Activated CD8-positive, alpha-beta memory T cell treated with anti-CD3 and anti-CD28 coated beads, Interleukin-2, amount 50 U/mL, for 4 hours (primary cell): ENCODE measurements at places on chromosomes 7 and 10.
A peak's percentile ranks its signal among the peaks of the same experiment; 100 is the strongest.

DNA sequence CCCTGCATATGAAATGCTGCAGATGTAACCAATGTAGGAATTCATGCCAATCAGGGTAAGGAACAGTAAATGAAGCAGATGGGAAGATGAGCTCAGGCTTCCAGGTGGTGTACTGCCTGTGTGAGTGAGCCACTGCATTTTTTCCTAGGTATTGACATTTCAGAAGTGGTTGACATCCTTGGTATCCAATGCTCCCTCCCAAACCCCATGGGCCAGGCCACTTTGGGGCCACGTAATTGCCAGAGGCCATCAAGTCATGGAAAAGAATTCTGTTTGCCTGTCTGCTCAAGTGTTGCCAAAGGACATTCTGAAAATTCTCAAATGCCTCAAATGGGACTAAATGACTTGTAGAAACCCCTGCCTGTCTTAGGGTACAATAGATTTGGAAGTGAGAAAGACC is 384.6 kb downstream of the GATA3 start:
- DNase-seq = no peak

DNA sequence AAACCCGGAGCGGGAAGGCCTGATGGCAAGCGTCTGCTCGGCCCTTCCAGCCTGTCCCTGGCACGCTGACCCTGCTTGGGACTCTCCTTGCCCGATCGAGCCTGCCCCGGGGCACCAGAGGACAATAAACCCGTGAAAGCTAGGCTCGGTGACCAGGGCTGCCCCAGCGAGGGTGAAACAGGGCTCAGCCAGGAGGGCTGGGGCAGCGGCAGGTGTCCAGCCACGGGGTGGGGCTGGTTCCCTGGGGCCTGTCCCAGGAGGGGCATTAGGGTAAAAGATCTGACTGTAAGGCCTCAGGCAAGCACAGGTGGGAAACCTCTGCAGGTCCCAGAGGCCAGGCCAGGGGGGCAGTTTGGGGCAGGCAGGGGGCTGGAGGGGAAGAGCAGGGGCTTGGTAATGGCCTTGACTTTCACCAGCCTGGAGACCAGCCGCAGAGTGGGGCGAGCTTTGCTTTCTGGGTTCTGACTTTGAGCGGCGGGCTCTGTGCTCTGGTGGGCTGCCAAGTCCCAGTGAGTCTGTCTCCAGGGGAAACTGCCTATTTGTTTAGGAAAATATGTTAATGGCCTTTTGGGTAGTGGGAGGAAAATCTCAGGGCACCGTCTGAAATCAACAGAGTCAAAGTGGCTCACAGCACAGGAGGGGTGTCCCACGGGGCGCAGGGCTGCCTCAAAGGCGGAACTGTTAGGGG is 68.2 kb upstream of the INPP5A start:
- no peak for DNase-seq

DNA sequence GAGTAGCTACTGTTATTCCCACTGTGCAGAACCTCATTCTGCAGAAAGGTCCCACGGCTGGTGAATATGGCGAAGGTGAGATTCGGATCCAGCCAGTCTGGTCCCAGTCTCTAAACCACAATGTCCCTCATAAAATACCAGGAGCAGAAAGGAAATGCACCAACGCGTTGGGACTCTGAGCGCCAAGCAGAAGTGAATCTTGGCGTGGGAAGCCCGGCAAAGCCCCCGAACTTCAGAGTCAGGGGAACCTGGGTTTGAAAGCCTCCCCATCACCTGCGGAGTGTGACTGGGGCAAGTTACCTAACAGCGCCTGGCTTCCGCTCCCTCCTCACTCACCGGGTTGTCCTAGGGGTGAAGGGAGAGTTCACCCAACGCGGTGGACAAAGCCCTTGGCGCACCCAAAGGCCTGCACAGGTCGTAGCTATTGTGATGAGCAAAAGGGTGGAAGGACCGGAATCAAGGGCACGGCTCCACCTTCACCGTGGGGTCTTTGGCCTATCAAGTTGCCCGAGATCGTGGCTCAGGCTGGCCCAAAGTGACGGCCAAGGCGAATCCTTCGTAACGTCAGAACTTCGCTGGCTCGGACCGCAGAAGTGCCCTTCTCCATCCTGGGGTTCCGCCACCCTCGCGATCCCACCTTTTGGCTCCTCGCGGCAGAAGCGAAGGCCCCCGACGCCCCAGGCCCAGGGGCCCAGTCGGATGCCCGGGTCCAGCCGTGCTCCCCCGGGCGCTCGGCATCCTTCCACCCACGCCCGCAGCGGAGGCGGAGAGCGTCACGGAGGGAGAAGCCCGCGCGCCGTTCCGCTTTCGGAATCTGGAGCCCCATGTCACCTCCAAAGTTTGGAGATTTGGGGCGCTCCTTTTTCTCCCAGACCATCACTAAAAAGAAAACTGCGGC is 811 bp downstream of the RGS10 start:
- DNase-seq = peak; percentile 79

DNA sequence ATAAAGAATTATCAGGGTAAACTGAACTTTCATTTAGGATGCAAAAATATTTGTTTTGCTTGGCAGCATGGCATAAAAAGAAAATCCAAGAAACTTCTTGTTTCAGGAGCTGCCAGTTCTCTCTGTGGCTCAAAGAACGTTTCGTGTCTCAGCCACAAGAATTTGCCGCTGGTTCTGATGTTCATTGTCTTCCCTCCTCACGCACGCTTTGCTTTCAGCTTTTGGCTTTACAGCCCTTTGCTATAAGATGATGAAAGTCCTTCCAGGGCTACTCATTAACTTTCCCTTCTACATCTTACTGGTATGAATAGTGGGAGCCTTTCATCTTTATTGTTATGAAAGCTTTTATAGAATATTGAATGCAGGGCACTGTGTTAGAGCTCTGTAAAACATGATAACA is 124.7 kb downstream of the BICC1 start:
- DNase-seq = no peak

- no peak for DNase-seq
Observed at GRCh38 chr10:11434324-11434723, 177.1 kb downstream of the USP6NL start.

DNA sequence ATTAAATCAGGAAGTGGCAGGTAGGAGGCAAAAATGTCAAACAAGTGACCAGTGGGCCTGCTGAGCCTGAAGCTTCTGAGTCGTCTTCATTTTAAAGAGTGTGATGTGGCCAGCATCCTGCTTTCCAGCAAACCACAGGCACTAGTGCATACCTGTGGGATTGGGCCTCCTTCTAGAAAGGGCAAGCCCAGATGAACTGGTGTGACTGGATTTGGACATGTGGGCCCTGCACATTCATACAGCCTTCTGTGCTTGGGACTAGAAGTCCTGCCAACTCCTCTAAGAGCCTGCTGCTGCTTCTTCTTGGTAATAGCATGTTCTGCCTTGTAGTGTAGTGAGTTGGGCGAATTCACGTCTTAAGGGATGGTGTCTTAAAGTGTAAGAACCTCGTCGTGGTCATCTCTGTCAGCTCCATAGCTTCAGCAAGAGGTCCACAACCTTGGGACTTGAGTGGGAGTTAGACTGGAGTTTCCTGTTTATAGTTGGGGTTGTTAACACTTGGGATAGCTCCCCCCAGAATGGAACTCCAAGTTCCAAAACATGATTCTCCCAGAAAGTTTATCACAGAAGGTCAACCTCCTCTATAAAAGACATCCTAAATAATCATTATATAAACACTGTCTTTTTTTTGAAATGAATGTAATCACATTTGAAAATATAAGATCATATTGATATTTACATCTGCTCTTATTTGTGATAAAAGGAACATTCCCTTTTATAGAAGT is 11.2 kb downstream of the BMPER start:
- no peak for DNase-seq

DNA sequence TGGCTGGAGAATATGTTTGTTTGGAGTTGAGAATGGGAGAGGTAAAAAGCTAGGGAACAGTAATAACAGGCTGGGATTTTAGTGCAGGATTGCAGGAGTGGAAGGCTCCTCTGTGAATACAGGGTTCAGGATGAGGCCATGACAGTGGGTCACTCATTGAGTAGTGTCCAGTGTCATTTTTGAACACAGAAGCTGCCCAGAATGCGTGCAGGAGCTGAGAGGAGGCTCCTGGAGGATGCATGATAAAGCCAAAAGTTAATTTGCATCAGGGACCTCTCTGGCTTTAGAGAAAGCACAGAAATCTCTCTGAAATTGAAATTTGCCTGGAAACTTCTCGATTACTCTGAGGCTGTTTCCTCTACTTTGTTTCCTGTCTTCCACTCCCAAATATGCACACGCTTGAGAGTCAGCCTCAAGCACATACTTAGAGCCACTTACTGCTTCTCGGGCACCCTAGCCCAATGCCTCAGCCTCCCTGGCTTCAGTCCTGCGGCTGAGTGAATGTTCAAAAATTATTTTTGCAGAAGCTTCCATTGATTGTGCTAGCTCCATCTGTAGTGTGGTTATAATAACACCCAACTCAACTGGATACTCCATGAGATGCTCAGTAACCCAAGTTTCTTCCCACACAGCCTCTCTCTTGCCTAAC is 1.8 kb upstream of the GALNT17 start:
- no peak for DNase-seq

GRCh38 chr10:110859973-110860376 is 11.8 kb upstream of the PDCD4 start:
- no peak for DNase-seq

- DNase-seq = no peak
Observed at GRCh38 chr7:83486536-83486935, 162.4 kb downstream of the SEMA3E start.

- DNase-seq = no peak
Observed at GRCh38 chr10:42888504-42889095, 106.0 kb downstream of the BMS1 start.

- DNase-seq = no peak
Observed at GRCh38 chr7:149196151-149196704, 882 bp downstream of the ZNF282 start.

DNA sequence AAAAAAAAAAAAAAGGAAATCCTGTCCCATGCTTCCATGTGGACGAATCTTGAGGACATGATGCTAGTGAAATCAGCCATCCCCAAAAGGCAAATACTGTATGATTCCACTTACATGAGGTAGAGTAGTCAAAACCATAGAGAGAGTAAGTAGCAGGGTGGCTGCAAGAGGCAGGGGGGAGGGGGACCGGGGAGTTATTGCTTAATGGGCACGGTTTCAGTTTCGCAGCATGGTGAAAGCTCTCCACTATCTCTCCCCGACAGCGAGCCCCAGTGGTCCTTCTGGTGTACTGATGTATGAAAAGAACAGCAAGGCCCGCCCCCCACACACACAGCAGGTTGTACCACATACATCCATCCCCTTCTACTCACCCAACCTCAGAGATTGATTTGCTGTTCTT is 32.8 kb downstream of the NOD1 start:
- DNase-seq = peak; percentile 73

GRCh38 chr7:74473116-74473515 is 19.4 kb downstream of the GTF2IRD1 start:
- no peak for DNase-seq

DNA sequence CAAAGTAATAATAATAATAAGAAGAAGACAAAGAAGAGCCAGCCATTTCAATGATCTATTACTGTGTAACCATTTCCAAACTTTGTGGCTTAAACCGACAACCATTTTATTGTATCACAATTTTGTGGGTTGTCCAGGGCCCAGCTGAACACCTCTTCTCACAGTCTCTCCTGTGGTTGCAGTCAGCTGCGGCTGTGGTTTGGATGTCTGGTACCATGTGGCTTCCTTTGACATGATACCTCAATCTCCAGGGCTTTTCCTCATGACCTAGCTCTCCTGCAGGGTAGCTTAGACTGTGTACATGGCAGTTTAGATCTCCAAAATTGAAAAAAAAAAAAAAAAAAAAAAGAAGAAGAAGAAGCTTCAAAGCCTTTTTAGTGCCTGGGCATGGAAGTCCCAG is 72.6 kb upstream of the NFKB2 start:
- peak; percentile 26 for DNase-seq

DNA sequence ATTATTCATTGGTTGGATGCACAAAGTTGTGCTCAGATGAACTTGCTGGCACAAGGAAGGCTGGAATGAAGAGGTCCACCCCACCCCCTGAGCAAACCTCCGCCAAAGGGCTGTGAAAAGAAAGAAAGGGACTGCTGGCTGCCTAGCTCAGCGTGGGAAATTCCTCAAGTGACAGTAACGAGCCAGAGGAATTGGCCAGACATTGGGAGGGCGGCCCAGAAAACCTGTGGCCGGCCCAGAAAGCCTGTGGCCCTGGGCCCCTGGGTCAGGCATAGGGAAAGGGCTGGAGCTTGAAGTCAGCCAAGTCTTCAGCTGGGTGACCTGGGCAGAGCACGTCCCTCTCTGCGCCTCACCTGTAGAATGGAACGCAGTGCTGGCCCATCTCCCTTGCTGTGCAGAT is 30.6 kb upstream of the CTBP2 start:
- no peak for DNase-seq

GRCh38 chr10:124521429-124521871 is 59.8 kb downstream of the LHPP start:
- no peak for DNase-seq

- DNase-seq = no peak
Observed at GRCh38 chr10:2851566-2851965, 215.8 kb upstream of the PFKP start.

- no peak for DNase-seq
Observed at GRCh38 chr7:66246554-66247171, 41.5 kb downstream of the TPST1 start.

DNA sequence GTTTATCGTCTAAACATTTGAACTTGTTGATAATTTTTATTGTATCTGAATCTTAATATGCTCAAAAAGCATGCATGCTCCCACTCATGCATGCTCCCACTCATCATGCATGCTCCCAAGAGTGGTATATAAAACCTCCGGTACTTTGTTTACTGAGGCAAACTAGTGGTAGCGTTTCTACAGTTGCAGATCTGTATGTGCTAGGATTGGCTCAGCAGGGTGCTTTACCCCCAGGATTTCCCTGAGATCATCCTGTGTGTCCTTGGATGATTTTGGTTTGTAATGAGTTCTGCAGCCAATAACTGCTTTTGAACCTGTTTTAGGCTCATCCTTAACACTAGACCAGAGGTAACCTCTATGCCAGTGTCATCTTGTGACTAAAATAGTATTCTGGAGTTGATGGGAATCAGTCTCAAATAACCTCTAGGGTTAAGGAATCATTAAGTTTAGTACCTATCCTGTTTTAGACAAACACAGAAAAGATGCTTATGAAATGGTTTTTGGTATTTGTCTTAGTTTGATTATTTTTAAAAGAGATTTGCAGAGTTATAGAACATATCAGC is 40.4 kb downstream of the PHTF2 start:
- DNase-seq = no peak

GRCh38 chr7:17903337-17903736 is 37.0 kb downstream of the SNX13 start:
- no peak for DNase-seq

DNA sequence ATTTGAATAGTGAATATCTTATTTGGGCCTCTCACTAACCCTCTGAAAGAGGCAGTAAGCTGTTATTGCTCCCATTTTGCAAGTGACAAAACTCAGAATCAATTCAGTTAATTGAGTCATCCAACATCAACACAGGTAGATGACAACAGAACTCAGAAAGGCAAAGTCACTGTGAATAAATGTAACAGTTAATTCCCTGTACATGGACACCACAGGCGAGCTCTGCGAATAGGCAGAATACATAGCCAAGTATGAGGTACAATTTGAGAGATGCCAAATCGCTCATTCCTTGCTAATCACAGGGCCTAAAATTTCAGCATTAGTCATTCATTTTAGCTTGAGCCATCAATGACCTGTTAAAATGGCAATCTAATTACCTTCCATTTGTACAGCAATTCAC is 52.6 kb upstream of the HECTD2 start:
- DNase-seq = no peak

- DNase-seq = no peak
Observed at GRCh38 chr10:18472977-18473376, 178.4 kb downstream of the NSUN6 start.
